Esophagus muscularis mucosa (tissue), 4 donors: ENCODE measurements at places on chromosomes 3 and 15. TPM values are rescaled to one million over a fixed set of nuclear protein-coding genes. Genes with fewer than 3 reads are reported as not detected.

DNA sequence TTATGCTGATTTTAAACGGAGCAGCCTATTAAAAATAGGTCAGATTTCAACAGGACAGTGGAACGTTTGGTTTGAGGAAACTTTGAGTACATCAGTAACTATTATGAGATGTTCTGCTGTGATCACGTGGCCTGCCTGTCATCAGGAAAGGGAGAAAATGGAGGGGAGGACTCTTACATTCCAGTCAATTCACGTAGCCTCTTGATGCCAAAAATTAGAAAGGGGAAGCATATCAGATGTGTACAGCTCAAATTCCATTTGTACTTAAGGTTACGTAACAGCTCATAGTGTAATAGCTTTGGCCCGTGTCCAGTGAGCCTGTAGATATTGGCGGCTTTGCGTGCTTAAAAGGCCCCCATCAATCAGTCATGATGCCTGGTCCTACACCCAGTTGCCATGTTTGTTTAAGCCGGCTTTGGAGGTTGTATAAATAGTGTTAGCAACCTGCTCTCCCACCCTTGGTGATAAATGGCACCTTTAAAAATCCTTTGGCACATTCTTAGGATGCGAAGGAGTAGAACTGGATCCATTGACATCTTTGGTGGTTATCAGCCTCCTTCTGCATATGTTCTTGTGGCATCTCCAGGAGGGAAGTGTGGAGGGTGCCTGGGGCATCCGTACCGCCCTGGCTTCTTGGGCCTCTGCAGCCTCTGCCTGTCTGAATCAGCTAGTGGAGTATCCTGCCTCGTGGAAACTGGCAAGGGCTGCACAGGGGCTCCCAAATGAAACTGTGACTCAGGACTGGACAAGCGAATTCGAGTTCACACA is 163.9 kb downstream of the THSD4 start:
- peak; percentile 94 for DNase-seq

DNA sequence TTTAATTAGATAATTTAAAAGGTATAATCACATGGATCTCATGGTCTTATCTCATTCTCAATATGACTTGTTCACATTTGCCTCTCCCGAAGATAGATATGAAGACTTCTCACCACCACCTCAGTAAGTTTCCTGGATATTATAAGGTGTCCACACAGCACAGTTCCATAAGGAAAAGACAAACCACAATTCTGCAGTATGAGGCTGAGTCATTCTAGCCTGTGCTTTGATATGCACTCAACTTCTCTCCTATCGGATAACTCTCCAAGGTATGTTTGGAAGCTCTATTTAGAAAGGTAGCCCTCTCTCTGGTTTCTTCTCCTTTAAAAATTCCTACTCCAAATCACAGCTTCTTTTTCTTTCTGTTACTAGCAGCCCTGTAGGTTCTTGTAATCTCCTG is 612.8 kb downstream of the ZPLD1 start:
- no peak for DNase-seq

GRCh38 chr3:136055491-136055890 is 90.0 kb downstream of the PPP2R3A start:
- no peak for DNase-seq

P2RY12 gene
- 2.7 TPM for total RNA-seq
